ENCODE measurements at places on chromosomes 2 and 18.

DNA sequence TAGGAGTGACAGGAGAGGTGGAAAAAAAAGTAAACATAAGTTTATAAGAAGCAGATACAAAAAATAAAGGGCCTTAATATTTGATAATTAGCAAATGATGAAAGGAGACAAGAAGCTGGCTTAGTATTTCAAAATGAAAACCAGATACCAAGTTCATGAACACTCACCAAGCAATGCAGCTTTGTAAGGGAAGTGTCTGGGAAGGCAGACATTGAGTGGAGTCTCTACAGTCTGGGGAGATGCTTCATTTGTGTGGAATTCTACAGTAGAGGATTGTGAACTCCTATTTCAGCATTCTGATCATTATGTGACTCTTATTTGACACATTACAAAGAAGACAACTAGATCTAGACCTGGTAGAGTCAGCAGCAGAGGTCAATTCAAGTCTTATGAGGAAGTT, 1072.7 kb downstream of the DSC3 start:
- DNase-seq: peak; percentile 2

GRCh38 chr2:61356261-61356957, 114.5 kb downstream of the USP34 start:
- DNase-seq: peak; percentile 14

- DNase-seq: no peak
Measured at GRCh38 chr2:183126635-183127034, 2.4 kb downstream of the NUP35 start.

- DNase-seq: no peak
Measured at GRCh38 chr18:57089702-57090101, 57.2 kb upstream of the BOD1L2 start.

GRCh38 chr2:134170294-134170693, 83.6 kb upstream of the MGAT5 start:
- peak; percentile 77 for DNase-seq

DNA sequence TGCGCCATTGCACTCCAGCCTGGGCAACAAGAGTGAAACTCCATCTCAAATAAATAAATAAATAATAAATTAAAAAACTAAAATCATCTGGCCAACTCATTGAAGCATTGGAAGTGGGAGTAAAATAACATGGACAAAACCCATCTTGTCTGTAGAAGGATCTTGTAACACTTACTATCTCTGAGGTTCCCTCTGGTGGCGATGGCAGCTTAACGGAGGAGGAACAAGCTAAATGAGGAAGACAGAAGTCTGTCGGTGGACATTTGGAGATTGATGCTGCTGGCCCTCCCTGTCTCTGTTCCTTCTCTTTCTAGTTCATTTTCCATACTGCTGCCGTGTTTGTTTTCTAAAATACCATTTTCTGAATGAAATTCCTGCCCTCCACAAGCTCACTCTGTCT, 43.4 kb downstream of the ZCCHC2 start:
- DNase-seq: peak; percentile 24

- no peak for DNase-seq
Measured at GRCh38 chr2:238553159-238553558, 126.4 kb downstream of the ASB1 start.

GRCh38 chr2:108591163-108591562, 56.9 kb downstream of the LIMS1 start:
- no peak for DNase-seq

GRCh38 chr2:140696449-140696848, 1434.4 kb downstream of the LRP1B start:
- no peak for DNase-seq

DNA sequence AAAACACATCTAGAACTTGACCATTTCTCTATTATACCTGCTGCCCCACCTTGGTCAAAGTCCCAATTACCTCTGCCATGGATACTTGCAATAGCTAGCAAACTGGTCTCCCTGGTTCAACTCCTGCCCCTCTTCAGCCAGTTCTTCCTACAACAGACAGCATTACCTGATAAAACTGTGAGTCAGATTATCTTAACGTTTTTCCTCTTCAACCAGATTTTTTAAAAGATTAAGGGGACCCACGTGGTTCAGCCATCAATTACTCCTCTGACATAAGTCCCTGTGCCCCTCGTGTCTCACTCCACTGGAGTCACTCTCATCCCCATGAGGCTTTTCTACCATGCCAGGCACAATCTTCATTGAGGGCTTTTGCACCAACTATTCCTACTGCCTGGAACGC, 5.3 kb upstream of the ARHGAP15 start:
- DNase-seq: no peak

- DNase-seq: no peak
Measured at GRCh38 chr2:95388856-95389244, 13.7 kb upstream of the FAHD2A start.

- no peak for DNase-seq
Measured at GRCh38 chr2:8605351-8606065, 76.3 kb upstream of the ID2 start.

DNA sequence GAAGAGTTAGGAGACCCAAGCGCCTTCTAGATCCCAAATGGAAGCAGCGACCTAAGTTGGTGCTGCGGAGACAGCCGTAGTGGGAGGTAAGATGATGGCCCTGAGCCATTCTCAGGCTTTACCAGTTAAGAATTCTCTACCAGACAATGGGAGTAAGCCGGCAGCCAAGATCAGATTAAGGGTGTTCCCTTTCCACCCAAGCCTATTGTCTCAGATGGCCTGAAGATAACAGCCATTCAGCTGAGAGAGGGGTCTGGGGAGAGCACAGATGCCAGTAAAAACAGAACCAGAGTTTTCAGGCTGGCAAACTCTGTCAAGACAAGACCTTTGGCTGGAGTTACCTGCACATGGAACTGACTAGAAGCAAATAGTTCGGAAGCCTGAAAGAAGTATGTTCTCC, 191.7 kb upstream of the HAAO start:
- no peak for DNase-seq

GRCh38 chr2:64797881-64798575, 144.3 kb upstream of the SERTAD2 start:
- DNase-seq: no peak

GRCh38 chr2:147789287-147789686, 55.5 kb upstream of the ACVR2A start:
- DNase-seq: no peak

DNA sequence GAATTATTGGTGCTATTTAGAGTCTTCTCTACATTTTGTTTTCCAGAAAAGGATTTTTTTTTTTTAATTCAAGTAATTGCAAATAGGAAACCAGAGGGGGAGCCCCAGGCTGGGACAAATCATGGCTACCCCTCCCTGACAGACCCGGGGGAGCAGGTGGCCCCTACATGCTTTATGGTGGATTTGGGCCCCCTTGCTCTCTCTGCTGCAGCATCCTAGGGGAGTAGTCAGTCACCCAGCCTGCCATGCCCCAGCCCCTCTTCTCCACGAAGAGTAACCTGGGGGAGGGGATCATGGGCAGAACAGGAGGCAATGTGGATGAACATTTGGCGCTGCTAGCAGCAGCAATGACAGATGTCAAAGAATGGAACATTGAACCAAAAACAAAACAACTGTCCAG, 4.6 kb downstream of the C2orf81 start:
- no peak for DNase-seq

DNA sequence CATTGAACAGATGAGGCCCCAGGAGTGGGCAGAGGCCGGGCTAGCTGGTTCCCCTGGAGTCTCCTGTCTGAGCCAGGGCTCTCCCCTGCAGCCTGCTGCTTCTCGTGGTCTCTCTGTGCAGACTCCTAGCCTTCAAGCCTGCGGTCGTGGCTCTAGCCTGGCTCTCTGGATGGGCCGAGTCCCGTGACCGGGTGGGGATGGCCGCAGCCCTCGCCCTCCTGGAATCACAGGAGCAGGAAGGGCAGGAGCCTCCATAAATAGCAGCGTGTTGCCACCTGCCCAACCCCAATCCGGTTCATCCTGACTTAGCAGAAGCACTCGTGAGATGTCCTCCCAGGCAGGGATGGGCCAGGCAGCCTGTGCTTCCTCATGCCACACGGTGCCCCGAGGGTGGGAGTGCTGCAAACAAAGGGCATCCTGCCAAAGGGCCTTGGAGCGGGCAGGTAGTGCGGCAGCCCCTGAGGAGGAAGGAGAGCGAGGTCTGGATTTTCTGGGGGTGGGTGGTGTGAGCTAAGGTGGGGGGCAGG, 43.9 kb downstream of the FOSL2 start:
- DNase-seq: no peak

- DNase-seq: no peak
Measured at GRCh38 chr2:67671464-67672450, 274.6 kb downstream of the ETAA1 start.

DNA sequence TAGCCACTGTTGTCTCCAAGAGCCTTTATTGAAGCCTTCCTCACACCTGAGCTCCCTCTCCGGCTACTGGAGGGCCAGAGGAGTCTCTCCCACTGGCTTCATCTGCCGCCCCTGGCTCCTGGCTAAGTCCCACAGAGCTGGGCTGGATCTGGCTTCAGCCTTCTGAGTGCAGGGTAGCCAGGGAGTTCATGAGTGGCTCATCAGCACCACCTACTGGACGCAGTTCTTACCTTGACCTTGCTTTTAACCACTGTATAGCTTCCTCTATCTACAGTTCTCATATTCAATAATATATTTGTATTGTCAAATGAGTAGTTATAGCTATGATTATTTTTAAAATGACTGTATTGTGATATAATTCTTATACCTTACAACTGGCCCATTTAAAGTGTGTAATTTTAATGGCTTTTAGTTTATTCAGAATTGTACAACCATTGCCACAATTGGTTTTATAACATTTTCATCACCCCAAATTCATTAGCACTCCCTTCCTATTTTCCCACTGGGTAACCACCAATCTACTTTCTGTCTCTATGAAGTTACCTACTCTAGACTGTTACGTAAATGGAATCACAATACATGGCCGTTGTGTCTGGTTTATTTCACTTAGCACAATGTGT, 17.7 kb downstream of the CNDP1 start:
- peak; percentile 89 for DNase-seq

DNA sequence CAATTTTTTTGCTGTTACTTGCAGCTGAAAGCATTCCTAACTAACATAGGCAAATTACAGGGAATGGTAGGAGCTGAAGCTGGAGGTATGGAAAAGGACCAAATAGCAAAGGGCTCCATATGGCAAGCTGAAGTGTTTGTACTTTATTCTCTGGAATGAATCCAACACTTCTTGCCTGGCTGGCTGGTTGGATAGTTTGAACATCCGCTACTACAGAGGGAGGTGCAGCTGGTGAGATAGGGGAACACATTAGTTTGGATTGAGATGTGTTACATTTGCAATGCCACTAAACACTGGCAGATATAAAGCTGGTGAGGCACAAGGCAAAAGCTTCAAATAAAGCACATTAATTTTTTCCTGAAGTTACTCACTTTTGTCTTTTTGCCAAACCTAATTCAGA, 291.5 kb downstream of the SP3 start:
- DNase-seq: no peak

DNA sequence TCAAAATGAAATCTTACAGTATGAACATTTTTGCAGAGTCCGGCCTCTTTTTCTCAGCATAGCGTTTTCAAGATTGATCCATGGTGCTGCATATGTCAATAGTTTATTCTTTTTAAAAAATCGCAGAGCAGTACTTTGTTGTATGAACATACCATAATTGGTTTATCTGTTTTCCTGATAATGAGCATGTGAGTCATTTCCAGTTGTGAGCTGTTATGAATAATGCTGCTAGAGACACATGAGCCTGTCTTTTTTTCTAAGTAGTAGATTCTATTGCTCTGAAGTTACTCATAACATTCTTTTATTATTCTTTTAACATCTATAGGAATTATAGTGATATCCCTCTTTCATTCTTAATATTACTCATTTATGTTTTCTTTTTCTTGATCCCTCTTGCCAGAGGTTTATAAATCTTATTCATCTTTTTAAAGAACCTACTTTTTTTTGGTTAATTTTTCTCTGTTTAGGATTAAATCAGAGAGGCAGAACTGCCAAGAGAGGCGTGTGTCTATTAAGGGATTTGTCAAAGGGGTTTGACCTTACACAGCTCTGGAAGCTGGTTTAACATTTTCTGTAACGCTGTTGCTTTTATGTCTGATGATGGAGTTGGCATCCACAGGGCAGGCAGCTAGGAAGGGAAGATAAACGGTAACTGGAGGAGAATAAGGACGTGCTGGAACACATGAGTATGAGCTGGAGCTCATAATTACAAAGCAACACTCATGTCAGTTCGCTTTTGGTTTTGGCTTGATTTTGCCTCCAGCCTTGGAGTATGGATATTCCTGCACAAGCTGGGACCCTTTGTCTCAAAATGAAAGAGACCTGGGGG, 47.4 kb downstream of the MGAT5 start:
- DNase-seq: peak; percentile 31

GRCh38 chr2:230910546-230911177, 14.4 kb downstream of the GPR55 start:
- no peak for DNase-seq
